Memory B cell (primary cell): ENCODE measurements at places on chromosomes 2 and 18.

GRCh38 chr2:118085173-118086023 lies 2.9 kb upstream of the INSIG2 start:
- DNase-seq, result no peak

DNA sequence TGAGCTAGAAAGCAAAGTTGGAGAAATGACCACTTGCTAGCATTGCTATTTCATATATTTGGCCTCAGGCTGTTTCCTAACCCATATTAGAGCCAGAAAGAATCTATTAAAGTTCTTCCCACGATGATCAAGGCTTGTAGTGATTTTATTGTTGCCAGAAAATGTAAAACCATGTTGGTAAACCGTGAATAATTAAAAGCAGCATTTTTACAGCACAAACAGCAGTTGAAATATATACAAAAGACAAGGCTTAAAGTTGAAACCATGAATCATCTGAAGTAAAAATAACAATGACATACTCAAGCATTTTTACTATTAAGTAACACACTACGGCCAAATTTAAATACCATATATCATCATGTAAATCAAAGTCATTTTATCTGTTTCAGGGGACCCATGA lies 27.7 kb upstream of the DSC3 start:
- DNase-seq, result no peak

DNA sequence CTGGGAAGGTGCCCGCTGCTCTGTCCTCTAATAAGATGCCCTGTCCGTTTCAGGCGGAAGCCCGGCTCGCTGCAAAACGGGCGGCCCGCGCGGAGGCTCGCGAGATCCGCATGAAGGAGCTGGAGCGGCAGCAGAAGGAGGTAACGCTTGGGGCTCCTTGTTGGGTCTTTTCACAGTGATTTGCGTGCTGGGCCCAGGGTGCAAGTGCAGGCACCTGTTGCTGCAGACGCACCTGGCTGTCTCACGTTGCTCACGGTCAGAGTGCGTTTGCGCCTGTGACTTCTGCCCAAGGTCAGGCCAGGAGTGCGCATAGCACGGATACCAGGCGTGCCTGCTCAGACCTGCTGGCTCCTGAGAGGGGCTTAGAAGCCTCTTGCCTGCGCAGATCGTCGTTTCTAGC lies 81.1 kb downstream of the LRRFIP1 start:
- DNase-seq, result no peak

DNA sequence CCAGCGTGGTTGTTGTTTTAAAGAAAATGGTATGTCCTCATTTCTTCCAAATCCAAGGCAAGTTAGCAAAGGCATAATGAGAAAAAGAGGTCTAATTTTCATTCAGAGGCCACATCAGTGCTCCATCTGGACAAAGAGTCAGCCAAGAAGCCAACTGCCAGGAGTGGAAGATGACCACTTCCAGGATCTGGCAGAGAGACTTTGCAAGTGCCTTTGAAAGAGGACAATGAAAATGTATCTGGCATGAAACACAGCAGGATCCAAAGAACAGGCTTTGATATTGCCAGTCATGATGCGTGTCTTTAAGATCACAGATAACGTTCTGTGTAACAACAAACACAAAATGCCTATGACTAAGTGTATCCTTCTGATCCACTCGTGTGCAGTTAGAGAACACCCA lies 82.8 kb downstream of the AFF3 start:
- DNase-seq, result no peak

DNA sequence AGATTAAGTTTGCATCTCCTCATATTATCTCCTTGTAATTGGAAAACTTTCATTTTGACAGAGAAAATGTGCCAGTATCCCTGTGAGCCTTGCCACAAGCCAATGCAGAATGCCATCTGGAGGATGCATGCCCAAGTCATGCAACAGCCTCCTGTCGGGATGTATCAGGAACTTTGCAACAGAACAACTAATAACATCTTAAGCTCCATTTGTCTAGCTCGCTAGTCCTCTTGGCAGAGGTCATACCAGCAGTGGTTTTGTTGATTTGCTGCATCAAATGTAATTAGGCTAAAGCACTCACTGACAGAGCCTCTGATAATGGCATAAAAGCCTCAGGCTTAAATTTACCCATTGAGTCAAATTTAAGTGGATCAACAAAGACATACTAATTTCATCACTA lies 125.8 kb downstream of the UBE2E3 start:
- DNase-seq, result no peak

GRCh38 chr18:60347526-60348045 lies 25.0 kb downstream of the MC4R start:
- DNase-seq, result no peak

GRCh38 chr2:214005337-214005736 lies 405.5 kb upstream of the VWC2L start:
- DNase-seq, result no peak

GRCh38 chr2:237885111-237885930 lies 25.9 kb downstream of the RAMP1 start:
- DNase-seq, result no peak

DNA sequence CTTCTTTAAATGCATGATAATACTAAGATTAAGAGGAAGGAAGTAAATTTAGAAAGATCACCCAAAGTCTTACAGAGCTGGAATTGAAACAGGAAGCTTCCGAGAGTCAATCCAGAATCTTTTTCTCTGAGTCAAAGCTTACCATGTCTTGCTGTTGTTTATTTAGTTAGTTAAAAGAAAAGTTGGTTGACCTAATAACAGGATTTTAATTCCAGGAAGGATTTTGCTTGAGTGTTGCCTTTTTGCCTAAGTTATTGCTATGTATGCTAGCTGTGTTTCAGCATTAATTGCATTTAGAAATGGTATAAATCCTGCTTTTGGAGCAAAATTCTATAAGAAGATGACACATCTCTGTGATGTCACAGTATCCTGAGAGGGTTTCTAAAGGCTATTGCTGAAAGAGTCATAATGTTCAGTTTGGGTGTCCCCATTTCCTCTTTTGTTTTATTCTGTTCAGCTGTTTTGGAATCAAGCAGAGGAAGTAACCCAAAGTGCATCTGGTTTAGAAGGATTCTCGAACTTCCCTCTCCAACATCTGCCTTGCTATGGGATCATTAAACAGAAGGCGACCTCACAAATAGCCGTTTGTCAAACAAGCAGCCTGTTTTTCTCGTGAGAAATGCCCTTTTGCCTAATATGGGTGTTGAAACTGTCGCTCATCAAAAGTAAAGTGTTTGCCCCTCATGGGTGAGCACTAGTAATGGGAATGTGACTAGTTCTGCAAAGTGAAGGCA lies 271.5 kb upstream of the MMADHC start:
- DNase-seq, result no peak

DNA sequence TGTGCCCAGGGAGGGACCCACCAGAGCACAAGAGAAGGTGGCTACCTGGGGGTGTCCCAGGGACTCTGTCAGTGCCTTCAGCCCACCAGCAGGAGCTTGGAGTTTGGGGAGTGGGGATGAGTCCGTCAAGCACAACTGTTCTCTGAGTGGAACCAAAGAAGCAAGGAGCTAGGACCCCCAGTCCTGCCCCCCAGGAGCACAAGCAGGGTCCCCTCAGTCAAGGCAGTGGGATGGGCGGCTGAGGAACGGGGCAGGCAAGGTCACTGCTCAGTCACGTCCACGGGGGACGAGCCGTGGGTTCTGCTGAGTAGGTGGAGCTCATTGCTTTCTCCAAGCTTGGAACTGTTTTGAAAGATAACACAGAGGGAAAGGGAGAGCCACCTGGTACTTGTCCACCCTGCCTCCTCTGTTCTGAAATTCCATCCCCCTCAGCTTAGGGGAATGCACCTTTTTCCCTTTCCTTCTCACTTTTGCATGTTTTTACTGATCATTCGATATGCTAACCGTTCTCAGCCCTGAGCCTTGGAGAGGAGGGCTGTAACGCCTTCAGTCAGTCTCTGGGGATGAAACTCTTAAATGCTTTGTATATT lies 14.0 kb downstream of the ITM2C start:
- DNase-seq, result no peak

DNA sequence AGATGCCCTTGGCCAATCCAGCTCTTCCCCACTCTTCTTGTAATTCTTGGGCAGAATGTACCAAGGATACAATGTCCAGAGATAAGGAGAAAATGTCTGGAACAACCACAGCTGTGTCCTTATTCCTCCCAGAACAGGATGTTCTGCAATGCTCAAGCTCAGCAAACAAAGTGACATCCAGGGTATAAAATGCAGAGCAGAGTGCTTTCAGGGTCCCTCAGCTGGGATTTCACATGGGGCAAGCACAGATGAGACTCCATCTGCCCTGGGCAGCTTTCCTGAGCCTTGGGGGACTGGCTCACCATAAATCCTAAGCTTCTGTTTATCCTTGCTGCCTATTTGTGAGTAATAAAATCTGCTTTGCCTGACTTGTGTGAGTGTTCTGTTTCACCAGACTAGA lies 127.4 kb downstream of the VAPA start:
- DNase-seq, result no peak

- DNase-seq, result peak; percentile 51
Observed at GRCh38 chr18:79374408-79375171, 21.1 kb upstream of the NFATC1 start.

DNA sequence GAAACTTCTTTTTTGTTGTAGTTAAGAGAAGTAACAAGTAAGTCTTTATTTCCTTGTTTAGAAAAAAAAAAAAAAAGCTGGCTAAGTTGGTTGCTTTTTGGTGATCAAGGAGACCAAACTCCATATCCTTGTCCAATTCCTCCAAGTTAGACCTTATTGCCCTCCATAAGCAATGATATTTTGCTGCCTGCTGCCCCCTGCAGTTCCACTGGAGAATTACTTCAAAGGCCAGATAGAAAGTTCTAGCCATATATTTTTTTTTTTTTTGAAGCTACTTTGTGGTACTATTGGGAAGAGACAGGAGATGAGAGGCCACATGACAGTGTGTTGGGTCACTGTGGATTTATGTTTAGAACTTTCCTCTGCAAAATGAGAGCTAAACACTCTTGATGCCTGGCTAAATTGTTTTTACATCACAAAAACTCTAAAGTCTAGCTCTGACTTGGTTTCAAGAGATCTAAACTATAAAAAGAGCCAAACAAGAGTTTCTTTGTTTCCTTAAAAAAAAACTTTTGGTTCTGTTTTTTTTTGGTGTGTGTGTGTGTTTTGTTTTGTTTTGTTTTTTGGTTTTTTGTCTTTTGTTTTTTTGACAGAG lies 80.7 kb upstream of the RASGRP3 start:
- DNase-seq, result peak; percentile 23

DNA sequence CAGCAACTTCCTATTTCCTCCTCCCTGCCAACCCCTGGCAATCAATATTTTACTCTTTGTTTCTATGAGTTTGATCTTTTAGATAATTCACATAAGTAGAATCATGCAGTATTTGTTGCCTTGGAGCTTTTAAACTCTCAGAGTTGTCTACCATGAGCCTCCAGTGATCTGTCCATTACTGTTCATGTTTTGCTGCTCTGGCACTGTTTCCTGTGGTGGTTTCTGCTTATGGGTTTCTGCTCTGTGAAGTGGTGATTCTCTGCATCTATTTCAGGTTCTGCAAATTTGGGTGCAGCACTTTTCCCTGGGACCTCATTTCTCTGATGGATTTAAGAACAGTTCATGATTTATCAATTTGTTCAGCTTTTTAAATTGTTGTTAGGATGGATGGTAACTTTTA lies 908.1 kb upstream of the FANCL start:
- no peak for DNase-seq

GRCh38 chr2:190179754-190180312 lies 117.3 kb upstream of the MSTN start:
- DNase-seq, result no peak

DNA sequence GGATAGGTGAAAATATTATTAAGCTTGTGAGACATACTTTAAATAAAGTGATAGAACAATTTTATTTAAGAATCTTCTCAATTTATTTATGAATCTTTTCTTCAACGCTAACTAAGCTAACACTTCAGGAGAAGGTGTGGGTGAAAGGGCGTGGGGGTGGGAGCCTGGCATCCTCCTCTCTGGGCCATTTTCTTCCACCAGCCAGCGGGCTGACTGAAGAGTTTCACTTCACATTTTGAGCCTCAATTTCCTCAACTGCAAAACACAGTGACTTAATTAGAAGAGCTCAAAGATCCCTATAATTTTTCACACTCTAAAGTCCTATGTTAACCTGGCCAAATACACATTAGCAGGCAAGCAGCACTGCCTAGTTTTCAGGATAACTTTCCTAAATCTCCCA lies 94.8 kb downstream of the FTCDNL1 start:
- DNase-seq, result no peak
